Omental fat pad (tissue), 4 donors: ENCODE measurements at places on chromosomes 12 and 14.

- peak; percentile 50 for DNase-seq
These were observed 60.6 kb downstream of the SLC25A47 start for GRCh38 chr14:100383727-100384158.

GRCh38 chr12:121050725-121051124, 11.7 kb upstream of the OASL start:
- DNase-seq: no peak

DNA sequence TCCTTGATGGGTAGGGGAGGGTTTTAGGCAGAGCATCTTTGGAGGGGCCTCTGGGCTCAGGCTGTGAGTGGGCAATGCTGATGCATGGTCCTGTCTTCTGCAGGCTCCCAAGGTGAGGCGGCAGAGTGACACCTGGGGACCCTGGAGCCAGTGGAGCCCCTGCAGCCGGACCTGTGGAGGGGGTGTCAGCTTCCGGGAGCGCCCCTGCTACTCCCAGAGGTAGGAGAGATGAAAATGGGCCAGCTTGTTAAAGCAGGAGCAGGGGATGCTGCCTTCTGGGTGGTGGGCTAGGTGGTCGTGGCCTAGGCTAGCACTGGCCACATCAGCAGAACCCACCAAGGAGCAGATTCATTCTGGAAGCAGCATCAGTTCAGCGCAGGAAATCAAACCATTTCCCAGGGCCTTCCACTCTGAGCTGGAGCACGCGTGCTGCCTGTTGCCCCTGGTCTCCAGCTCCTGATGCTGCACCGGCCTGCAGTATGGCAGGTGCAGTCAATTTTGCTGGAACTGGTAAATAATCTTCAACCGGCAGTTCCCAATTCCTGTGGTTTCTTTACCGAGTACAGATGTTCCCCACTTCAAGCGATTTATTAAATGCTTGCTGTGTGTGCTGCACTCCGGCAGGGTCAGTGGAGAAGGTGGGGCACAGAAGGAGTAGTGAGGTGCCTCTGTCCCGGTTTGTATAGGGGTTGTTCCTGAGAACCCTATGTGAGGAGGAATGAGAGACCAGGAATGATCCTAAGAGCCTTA, 7.4 kb downstream of the PAPLN start:
- DNase-seq: no peak

DNA sequence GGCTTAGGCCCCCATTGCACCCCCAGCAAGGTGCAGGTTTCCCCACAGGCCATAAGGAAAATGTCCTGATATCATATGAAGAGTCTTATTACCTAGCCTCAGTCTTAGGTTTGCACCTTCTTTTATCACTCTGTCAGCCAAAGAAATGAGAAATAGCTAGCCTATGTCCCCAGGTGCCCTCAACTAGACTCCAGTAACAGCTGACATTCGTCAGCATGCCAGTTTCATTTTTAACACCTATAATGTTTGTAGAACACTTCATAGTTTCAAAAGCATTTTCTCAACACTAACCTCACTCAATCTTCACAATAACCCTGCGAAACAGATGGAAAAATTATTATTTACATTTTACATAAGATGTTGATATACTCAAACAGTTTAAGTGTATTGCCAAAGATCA, 24.0 kb upstream of the OR10P1 start:
- DNase-seq: no peak

DNA sequence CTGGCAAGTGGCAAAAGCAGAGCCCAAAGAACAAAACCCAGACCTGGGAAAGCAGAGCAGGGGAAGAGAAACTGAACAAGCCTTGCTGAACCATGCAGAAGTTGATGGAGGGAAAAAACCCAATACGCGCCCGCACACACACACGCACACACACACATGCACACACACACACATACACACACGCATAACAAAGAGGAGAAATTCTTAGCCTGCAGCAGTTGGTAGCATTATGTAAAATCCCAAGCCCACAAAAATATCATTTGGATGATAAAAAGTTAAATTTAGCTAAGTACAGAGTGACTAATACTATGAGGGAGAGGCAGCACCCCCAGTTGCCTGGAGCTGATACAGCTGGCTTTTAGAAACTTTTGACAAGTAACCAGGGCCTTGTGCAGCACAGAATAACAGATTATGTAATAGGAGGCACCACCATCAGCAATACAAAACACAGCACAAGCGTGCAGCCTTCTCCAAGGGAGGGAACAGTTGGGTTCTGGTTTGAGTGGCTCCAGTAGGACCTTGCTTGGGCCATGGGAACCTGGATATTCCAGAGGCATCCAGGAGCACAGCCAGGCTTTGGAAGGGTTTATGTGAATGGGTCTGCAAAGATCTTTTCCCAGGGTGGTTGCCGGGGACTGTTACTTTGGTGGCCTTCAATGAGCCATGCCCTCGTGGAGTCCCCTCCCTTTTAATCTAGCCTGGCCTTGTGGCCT, 35.3 kb downstream of the PITPNM2 start:
- no peak for DNase-seq

DNA sequence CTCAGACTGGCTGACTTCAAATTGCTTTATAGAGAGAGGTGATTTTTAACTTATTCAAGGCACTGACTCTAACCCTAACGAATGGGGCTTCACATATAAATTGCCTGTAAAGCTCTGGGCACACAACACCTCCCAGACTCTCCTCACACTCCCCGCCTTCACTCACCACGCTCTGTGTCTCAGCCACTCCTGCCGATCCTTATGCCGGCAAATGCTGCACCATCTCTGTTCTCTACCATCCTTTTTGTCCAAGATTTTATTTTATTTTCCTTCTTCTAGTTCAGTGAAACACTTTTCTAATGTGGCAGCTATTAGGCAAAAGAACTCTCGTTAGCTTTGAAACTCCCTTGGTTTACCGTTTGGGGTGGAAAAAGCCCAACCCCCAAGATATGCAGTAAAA, 446.1 kb upstream of the TMEM132C start:
- DNase-seq: no peak

DNA sequence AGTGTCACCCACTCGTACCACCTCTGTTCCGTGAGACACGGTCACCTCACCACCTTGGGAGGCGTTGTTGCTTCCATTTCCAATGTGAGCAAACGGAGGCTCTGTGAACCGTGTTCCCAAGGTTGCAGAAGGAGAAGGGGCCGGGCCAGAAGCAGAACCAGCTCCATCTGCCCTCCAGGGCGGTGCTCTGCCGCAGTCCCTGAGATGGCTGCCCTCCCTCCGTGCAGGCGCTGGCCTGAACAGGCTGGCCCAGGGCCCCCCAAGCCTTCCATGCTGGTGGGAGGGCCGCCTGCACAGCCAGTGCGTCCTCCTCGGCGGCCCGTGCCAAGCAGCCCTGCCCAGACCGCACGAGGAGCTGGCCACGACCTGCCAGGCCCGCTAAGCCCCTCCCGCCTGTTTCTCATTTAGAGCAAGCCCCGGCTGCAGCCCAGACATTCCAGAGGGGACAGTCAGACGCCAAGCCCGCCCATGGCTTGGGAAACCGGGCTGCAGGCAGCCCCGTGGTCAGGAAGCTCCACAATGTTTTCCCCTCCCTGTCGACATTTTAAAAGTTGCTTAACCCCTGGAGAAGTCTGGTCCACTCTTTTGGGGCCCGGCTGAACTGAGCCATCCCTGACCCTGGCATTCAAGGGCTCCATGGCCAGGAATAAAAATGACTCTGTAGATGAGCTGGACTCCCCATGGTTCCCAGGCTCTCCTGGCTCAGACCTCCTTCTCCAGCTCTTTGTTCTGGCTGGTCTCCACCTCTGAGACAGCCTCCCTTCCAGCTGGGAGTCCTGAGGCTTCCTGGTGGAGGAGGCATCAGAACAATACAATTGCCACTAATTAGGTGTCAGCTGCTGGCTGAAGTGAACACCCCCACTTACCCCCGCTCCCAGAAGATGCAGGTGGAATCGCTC, 236.0 kb downstream of the BCL11B start:
- DNase-seq: peak; percentile 37

DNA sequence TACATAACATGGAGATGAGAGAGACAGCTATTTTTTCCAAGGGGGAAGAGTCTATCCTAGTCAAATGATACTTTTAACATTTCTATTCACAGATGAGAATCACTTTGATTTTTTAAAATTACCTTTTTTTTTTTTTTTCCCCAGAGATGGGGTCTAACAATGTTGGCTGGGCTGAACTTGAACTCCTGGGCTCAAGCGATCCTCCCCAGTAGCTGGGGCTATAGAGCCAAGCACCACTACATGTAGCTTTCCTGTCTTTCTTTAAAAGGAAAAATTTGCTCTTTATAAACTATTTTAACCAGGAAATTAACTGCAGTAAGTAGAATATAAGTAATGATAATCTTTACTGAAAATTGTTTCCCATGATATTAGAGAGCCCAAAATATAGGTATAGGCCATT, 3.3 kb downstream of the PRICKLE1 start:
- no peak for DNase-seq

GRCh38 chr14:93183596-93184317, 940 bp downstream of the MOAP1 start:
- DNase-seq: no peak

- no peak for DNase-seq
These were observed 68.7 kb downstream of the RGS6 start for GRCh38 chr14:72000907-72001306.

GRCh38 chr14:43894534-43894933, 612.5 kb downstream of the FSCB start:
- DNase-seq: no peak

- DNase-seq: no peak
These were observed 478.0 kb downstream of the RMST start for GRCh38 chr12:97940629-97941028.

DNA sequence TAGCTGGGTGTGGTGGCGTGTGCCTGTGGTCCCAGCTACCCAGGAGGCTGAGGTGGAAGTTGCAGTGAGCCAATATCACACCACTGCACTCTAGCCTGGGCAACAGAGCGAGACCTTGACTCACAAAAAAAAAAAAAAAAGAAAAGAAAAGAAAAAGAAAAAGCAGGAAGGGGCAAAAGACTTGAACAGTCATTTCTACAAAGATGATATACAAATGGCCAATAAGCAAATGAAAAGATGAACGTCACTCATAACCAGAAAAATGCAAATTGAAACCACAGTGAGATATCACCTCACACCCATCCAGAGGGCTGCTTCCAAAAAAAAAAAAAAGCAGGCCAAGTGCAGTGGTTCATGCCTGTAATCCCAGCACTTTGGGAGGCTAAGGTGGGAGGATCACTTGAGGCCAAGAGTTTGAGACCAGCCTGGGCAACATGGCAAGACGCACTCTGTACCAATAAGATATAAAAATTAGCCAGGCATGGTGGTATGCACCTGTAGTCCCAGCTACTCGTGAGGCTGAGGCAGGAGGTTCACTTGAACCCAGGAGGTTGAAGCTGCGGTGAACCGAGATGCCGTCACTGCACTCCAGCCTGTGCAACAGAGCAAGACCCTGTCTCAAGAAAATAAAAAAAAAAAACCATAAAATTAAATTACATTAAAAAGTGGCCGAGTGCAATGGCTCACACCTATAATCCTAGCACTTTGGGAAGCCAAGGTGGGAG, 20.5 kb downstream of the UBC start:
- DNase-seq: no peak

DNA sequence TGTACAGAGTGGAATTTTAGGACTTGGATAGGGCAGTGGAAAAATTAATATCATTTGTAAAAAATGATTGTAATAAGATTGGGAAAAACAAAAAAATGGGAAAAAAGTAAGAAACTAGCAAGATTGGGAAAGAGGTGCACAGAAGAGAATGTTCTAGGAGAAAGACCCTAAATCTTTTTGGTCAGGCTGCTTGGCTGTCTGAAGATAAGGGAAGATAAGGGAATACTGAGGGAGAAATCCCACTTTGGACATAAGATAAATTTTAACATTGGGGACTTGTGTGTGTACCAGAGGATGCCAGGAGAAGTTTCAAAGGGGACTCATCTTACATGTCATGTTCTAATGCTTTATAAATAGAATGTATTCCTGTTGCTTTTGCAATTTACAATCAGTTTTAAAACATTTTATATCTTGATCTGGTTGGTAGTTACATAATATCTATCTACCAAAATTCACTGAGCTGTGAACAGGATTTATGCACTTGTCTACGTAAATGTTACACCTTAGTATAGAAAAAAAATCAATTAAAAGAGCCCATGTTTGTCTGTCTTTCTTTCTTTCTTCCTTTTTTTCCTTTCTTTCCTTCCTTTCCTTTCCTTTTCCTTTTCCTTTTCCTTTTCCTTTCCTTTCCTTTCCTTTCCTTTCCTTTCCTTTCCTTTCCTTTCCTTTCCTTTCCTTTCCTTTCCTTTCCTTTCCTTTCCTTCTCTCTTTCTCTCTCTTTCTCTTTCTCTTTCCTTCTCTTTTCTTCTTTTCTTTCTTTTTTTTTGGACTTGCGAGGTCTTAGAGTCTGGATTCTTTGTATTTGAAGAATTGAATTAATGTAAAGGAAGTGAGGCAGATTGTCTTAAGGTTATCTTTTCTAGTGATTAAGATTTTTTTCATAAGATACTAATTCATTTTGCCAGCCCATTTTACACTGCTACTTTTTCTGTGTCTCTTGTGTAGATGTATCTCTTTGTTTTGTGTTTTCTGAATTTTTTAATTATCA, 66.1 kb downstream of the KTN1 start:
- DNase-seq: no peak

GRCh38 chr12:44574586-44574985, 301.5 kb downstream of the NELL2 start:
- no peak for DNase-seq

DNA sequence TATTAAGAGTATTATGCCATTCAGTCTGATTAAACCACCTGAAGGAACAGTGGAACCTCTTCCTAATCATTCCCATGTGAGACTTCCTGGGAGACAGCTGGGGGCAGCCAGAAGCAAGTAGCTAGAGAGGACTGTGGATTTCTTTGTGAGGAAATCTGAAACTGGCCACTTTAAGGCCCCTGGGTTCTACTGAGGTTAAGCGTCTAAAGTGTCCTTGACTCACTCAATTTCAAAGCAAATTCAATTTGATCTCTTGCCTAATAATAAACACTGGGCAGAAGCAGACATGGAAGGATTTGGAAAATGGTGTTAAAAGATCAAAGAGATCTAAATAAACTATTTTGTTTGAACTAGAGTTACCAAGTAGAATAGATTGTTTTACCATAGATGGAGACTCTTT, 909.9 kb downstream of the NRXN3 start:
- DNase-seq: no peak

DNA sequence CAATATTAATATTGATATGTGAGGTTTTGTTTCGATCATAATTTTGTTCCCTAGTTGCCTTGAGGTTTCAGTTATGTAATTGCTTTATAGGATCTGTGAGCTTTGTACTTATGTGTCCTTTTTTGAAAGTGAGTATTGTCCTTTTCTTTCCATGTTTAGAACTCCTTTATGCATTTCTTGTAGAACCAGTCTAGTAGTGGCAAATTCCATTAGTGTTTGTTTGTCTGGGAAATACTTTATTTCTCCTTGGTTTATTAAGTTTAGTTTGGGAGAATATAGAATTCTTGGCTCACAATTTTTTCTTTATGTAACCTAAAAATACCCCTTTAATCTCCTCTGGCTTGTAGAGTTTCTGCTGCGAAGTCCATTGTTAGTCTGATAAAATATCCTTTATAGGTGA, 127.5 kb upstream of the KITLG start:
- no peak for DNase-seq

GRCh38 chr14:70436867-70437266, 15.1 kb upstream of the ADAM21 start:
- no peak for DNase-seq

GRCh38 chr14:102795060-102795925, 18.0 kb downstream of the TRAF3 start:
- no peak for DNase-seq
